Liver (tissue), 10 donors: ENCODE measurements at places on chromosomes 3 and 15. TPM values are rescaled to one million over a fixed set of nuclear protein-coding genes. Genes with fewer than 3 reads are reported as not detected.
A peak's percentile ranks its signal among the peaks of the same experiment; 100 is the strongest.

ACTL6A gene
- 26.5 TPM for total RNA-seq

TUSC7 gene
- total RNA-seq: not detected

ELL3 gene
- total RNA-seq: 0.89 TPM

DNA sequence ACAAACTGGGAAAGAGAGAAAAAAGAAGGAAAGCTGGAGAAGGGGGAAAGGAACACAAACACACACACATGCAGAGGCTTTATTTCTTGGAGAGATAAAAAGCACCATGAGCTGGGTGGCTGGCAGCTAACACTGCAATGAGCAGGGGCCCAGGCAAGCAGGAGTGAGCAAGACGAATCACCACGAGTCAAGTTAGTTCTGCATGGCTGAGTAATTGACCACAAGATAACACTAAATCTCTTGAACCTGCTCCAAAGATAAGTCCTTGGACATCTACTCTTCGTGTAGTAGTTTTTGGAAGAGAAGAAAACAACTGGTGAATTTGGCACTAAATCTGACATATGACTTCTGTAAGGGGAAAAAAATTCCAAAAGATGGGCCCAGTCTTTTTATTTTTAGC lies 100.9 kb downstream of the MYO5A start:
- no peak overlapping the region for H3K4me3 ChIP-seq
- H3K4me1 ChIP-seq: no peaks in the 10 kb centered on the region
- H3K27ac ChIP-seq: no peak overlapping the region
- no peaks in the 10 kb centered on the region for H3K36me3 ChIP-seq
- H3K27me3 ChIP-seq: no peaks in the 10 kb centered on the region
- DNase-seq: no peak

- no peak for DNase-seq
- H3K36me3 ChIP-seq: peaks cover 4% of the 10 kb centered on the region
- no peaks in the 10 kb centered on the region for H3K4me1 ChIP-seq
Observed at GRCh38 chr3:179068779-179069530, 2.7 kb downstream of the ZMAT3 start.

DNA sequence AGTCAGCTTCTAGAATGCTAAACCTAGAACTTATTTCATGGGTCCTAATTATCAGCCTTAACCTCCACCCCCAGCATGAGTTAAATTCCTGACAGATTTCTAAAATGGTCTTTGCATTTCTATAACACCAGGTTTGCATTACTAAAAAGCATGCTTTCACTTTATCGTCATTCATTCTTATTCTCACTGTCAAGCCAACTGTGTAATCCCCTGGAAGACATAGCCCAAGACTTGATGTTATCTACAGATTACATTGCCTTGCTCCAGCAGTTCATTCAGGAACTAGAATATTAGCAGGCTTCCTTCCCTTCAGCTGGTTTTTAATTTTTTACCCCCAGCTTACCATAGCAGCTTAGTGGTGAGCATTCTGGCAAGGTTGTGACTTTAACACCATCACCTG lies 184.0 kb downstream of the SLCO3A1 start:
- DNase-seq: no peak
- H3K27me3 ChIP-seq: no peaks in the 10 kb centered on the region
- H3K27ac ChIP-seq: no peak overlapping the region
- H3K4me1 ChIP-seq: no peaks in the 10 kb centered on the region

DNA sequence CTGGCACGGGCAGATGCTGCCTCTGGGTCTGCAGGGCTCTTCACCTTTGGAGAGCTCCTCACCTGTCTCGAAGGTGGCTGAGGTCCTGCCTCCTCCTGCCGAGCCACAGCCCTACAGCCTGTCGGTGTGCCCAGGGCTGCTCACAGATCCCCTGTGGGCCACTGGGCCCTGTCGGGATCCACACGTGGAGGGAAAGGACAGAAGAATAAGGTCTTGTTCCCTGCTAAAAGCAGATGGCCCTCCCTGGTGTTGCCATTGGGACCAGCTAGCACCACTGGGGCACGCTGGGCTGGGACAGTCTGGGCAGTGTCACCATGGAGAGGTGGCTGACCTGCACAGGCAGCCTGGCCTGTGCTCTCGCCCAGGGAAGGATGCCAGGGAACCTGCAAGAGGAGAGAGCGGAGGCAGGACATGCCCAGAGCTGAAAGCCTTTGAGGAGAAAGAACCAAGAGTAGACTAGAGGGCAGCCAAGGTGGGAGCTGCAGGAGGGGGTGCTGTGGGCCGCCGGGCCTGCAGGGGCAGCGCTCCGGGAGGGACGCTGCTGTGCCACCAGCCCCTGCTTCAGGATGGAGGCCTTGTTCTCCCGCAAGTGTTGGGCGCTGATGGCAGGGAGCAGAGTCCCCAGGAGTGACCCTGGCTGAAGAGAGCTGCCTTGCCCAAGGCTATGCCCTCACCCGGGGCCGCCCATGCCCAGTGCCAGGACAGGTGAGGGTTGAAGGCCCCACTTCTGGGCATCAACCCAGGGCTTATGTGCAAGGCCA lies 210.2 kb downstream of the XXYLT1 start:
- H3K27ac ChIP-seq: no peak overlapping the region
- no peaks in the 10 kb centered on the region for H3K36me3 ChIP-seq
- no peaks in the 10 kb centered on the region for H3K27me3 ChIP-seq
- peaks cover 15% of the 10 kb centered on the region for H3K4me1 ChIP-seq
- no peak for DNase-seq

DNA sequence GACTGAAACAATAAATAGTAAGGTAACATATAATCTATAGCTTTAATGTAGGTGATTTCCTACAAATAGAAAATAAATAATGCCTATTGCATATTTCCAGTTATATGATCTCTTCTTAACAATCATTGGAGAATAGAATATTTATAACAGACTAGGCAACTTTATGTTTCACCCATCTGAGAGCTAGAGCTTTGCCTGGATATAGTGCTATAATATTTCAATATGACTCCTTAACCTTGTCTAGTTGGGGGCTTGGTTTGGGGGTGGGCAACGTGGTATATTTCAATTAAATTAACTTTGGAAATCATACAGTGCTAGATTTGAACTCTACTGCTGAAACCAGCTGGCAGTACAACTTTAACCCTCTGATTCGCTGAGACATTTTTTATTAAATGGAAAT lies 265.2 kb downstream of the CNTN4 start:
- H3K4me3 ChIP-seq: no peak overlapping the region

DNA sequence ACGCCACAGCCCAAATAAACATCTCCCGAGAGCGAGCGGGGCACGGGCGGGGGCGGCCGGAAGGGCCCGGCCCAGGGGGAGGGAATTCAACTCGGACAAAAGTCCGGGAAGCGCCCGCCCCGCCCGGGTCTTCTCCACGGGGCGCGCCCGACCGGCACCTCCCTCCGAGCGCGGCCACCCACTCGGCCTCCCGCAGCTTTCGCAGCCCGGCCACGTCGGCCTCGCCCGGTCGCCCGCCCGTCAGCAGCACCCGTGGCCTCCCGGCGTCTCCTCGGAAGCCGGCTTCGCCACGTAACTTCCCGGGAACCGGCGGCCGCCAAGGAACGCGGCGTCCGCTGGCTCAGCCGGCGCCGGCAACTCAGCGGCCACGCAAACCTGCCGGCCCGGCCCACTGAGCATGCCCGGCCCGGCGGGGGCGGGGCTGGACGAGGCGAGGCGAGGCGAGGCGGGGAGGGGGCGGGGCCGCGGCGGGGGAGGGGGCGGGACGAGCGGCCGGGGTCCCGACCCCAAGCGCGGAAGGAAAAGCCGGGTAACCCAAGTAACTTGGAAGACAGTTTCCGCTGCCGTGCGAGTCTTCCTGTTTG lies at the start of gene TJP1:
TJP1 (minus strand) TSS at position 369 of the 584 bp plus-strand sequence. CDS start 440 bp downstream, outside the sequence.
- H3K27ac ChIP-seq: peak within 1 kb of the TSS; percentile 94
- peak within 1 kb of the TSS; percentile 89 for H3K4me3 ChIP-seq
- no peaks in the 10 kb centered on the region for H3K36me3 ChIP-seq
- DNase-seq: peak; percentile 73

DNA sequence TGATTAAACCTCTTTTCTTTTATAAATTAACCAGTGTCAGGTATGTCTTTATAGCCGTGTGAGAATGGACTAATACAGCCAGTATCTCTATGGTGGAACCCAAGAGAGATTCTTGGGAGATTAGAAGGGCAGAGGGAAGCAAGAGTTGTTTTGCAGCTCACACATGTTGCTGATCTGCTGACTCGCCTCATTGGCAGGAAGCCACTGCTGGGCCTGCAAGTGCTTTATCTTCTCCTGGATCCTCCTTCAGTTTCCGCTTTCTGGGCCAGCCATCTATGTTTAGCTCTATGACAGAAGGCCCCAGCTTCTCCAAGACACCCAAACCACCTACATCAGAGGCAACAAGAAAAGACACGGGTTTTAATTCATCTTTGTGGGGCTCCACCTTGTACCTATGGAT lies 23.4 kb upstream of the GALNT15 start:
- no peaks in the 10 kb centered on the region for H3K27me3 ChIP-seq
- no peak overlapping the region for H3K4me3 ChIP-seq
- no peaks in the 10 kb centered on the region for H3K36me3 ChIP-seq
- no peak for DNase-seq
- no peaks in the 10 kb centered on the region for H3K4me1 ChIP-seq

- no peak overlapping the region for H3K4me3 ChIP-seq
- H3K27ac ChIP-seq: no peak overlapping the region
- H3K36me3 ChIP-seq: no peaks in the 10 kb centered on the region
- peaks cover 26% of the 10 kb centered on the region for H3K4me1 ChIP-seq
- DNase-seq: no peak
Observed at GRCh38 chr3:81872566-81872965, 111.1 kb upstream of the GBE1 start.

DNA sequence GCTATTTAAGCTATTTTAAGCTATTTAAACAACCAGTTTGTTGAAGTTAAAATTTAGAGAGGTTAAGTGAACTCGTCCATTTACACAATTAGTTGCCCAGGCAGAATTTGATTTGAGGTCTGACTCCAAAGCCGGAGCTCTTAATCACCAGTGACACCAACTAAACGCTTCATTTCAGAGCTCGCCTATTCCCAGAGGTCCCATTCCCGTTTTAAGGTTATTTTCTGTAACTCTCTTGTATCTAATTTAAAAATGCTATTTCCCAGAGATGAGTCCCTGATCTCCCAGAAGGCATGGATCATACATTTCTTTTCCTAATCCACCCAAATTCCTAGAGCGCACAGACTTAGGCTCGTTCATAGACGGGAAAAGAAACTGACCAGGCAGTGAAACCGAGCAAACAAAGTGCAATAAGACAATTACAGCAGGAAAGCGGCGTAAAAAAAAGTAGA lies 904 bp upstream of the MCTP2 start:
- H3K27ac ChIP-seq: no peak overlapping the region
- no peak for DNase-seq
- peaks cover 9% of the 10 kb centered on the region for H3K4me1 ChIP-seq
- peak overlapping the region; percentile 51 for H3K4me3 ChIP-seq
- H3K36me3 ChIP-seq: no peaks in the 10 kb centered on the region
- no peaks in the 10 kb centered on the region for H3K27me3 ChIP-seq

DNA sequence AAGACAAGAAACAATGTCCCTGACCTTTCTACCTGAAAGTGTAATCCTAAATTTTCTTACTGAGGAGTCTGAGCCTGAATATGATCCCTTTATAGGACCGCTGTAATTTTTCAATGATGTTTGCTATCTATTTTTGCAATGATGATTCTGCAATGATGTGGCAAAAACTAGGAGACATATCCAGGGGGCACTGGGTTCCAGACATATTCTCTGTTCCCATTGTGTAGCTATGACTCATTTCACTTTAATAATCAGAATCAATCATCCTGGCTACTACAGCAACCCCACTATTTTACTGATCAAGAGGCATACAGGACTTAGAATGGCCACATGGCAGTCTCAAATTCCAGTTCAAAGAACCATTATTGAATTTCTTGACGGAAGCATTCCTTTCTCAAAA lies 85.9 kb downstream of the AQR start:
- no peaks in the 10 kb centered on the region for H3K4me1 ChIP-seq
- H3K4me3 ChIP-seq: no peak overlapping the region
- peaks cover 23% of the 10 kb centered on the region for H3K36me3 ChIP-seq
- H3K27ac ChIP-seq: no peak overlapping the region
- H3K27me3 ChIP-seq: no peaks in the 10 kb centered on the region
